ENCODE measurements at places on chromosomes 4 and X.
A peak's percentile ranks its signal among the peaks of the same experiment; 100 is the strongest.

DNA sequence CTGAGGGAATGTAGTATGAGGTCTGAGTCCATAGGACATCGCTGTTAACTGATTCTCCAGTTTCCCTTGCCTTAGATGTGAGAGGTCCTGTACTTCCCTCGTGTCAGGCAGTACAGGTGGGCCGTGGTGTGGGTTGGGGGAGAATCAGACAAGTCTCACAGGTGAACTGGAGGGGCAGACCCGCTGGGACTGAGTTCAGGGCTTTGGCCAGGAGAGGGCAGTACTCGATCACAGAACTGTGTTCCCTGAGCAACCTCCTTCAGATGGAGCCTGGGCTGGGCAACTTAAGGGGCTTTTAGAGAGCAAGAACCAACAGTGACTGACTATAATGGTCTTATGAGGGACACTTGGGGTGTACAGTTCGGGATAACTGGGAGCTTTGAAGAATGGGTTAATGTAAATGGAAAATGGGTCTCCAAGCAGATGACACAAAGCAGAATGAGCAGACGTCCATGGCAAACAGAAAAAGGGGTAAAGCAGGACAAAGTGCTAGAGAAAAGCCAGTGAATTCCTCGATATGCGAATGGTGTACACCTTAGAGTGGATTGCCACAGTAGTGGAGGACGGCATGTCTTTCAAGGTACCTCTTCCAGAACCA lies 83.6 kb downstream of the CCNG2 start:
- peak; percentile 88 for DNase-seq

DNA sequence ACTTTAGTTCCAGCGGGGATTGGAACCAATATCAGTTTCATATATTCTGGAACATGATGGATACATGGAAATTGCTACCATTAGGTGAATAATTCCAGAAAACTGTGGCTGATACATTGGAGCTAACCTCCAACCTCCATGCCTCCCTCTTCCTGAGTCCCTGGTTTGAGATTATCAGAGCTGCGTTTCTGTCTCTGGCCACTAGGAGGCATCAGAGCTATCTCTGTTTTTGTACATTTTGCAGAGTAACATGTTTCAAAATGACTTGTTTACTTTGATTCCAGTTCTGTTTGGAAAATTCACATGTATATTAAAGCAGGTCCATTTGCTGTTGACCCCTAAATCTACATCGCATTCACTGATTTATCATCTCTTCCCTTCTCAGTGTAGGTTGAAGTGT lies 2.4 kb upstream of the RAB40AL start:
- peak; percentile 21 for DNase-seq

GRCh38 chr4:174626342-174627008 lies 104.2 kb upstream of the HPGD start:
- DNase-seq, result no peak

GRCh38 chrX:153523269-153523668 lies 5.8 kb downstream of the ATP2B3 start:
- DNase-seq, result no peak

DNA sequence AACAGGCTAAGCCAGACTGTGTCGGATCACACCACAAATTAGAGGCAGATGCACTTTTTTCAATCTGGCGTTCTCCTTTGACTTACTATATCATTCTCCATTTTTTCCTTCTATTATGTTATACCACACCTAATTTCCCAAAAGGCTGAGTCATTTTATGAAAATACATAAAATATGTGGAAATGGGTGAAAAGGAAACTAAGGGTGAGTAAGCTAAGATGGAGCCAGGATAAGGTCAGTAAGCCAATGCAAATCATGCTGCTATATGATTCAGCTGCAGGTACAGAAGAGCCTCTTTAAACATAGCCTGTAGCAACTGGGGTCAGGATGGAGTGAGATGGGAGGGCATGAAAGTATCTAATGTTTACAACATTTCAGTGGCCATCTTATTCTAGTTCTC lies 94.0 kb upstream of the TEX13A start:
- DNase-seq, result no peak

DNA sequence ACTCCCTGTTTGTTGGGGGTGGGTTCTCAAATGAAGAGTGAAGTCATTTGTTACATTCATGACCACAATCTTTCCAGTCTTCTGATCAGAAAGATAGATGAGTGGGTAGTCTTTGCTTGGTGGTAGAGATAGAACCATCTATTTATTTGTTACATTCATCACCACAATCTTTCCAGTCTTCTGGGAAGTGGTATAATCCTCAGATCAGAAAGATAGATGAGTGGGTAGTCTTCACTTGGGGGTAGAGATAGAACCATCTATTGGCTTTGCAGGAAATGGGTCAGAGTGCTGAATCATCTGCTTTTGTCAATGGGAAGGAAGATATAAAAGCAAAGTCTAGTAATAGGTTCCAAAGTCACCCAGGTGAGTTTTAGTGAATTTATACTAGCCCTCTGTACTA lies 64.2 kb upstream of the EPGN start:
- no peak for DNase-seq

DNA sequence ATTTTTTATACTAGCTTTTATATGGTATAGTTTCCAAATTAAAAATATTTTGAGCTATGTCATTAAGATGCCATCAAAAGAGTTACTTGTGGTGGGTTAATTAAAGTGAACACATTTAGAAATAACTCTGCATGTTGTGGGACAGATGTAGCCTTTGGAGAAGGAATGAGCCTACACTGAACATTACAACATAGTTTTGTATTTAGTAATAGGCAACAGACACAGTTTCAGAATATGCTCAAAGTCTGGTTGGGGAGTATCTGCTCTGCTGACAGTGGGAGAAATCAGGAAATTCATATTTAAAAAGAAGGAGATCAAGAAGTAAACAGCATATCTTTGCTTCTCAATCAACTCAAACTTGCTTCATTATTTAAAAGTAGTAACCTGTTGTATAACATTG lies 23.7 kb downstream of the EMCN start:
- DNase-seq, result peak; percentile 55

- DNase-seq, result no peak
These were observed 41.6 kb upstream of the LAS1L start for GRCh38 chrX:65576160-65576559.

DNA sequence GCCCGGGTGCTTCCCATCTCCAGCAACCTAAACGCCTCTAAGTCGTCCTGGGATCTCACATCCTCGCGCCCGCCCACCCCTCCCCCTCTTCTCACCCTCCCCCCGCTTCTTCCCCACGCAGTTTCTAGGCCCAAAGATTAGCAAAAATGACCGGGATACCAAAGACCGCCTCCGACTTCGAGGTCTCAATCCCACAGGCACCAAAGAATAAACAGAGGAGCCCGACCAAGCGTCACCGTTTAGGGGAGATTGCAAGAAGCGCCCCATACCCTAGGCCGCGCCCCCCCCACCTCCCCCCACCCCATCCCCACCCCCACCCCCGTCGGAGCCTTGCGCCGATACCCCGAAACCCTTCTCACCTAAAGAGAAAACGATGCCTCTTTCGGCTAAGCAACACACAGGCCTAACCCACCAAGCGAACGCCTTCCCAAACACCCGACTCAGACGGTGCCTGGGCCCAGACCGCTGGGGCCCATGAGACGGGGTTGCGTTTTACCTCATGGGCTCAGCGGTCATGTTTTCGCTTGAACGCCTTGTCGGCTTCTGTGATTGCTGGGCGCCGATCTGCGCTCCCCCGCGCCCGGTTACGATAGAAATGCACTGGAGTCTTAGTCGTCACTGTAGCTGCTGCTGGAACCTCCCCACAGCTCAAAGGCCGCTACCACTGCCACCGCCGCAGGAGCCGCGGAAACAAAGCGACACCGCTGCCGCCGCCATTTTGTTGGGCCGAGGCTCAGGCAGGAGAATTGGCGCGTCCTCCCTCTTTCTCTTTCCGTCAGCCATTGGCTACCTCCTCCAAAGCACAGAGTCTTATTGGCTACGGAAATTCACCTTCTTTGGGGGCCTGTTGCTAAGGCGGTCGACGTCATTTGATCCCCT lies at the start of gene ATRX:
Gene ATRX (minus strand): TSS at position 731 of the 879 bp plus-strand sequence. CDS start 215 bp downstream, at position 516.
- DNase-seq, result peak; percentile 84
